ENCODE measurements at places on chromosomes 13 and 19.

- DNase-seq, result no peak
Observed at GRCh38 chr13:64206430-64207225, 2791.0 kb upstream of the PCDH20 start.

DNA sequence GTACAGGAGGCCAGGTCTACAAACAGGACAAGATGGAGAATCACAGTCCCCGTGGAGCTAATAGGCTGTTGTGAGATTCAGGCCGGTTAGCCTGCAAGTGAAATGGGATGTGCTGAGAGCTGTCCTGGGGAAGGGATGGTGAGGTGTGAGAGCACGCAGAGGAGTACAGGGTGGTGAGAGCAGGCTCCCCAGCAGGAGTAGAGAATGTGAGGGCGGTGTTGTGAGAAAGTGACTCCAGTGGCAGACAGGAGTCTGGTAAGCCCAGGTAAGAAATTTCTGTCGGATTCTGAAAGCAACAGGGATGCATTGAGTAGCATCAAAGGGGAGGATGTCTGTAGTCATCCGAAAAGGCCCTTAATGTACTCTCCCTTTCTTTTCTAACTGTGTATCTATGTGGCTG is 50.7 kb upstream of the GPR183 start:
- no peak for DNase-seq

DNA sequence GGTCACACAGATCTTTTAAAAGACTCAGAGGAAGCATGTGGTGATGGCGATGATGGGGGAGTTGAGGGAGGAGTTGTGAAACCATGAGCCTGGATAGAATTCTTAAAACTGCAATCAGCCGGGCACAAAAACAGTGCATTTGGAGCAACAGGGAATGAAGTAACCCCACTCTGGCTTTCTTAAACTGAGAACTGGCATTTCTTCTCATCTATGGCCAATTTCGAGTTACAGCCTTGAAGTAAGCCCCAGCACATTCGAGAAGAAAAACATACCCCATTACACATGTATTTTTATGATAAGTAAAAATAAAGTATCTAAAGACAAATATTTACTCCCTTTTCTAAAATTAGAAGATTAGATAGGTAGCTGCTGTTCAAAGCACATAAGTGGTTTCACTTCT is 70.1 kb downstream of the DCLK1 start:
- no peak for DNase-seq

- no peak for DNase-seq
Observed at GRCh38 chr19:18204394-18205199, 755 bp upstream of the RAB3A start.

DNA sequence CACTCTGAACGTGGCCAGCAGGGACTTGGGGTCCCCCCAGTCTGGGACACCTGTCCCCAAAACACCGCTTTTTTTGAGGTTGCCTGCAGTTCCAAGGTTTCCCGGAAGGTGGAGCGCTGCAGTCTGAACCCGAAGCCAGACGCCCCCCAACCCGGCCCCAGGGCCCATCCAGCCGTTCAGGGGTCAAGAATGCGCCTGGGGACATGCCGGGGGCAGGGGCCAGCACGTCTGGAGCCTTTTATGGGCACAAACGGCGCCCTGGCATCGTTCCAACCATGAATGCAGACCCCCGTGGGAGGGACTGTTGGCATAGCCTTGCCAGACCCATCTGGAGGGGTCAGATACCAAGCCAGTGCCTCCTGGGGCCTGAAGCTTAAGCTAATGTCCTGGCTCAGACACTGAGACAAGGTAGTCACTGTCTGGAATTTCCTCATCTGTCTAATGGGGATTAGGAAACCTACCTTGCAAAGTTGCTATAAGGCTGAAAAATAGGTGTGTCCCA is 6.9 kb downstream of the S1PR5 start:
- no peak for DNase-seq

DNA sequence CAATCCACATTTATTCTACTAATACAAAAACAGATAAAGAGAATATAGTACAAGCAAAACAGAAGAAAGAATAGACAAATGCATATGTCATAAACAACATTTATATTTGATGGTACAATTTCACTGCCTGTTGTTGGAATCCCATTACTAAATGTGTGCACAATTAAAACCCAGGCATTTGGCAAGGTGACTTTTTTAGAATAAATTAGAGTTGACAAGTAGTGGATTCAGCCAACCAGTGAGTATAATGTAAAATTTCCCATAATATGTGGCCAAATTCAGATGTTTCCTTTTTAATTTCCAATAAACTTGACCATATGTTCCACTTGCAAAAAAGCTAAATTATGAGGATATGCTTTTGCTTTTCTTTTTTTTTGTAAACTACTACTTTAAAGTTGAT is 1578.8 kb downstream of the OLFM4 start:
- no peak for DNase-seq

DNA sequence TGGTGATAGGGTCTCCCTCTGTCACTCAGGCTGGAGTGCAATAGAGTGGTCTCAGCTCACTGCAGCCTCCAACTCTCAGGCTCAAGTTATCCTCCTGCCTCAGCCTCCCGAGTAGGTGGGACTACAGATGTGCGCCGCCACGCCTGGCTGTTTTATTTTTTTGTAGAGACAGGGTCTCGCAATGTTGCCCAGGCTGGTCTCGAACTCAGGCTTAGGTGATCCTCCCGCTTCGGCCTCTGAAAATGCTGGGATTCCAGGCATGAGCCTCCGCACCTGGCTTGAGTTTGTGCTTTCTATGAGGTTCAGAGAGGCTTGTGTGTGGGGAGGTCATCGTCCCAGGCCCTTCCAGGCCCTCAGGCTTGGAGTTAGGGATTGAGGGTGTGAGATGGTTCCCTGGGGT is 39.2 kb upstream of the TNFAIP8L1 start:
- no peak for DNase-seq

DNA sequence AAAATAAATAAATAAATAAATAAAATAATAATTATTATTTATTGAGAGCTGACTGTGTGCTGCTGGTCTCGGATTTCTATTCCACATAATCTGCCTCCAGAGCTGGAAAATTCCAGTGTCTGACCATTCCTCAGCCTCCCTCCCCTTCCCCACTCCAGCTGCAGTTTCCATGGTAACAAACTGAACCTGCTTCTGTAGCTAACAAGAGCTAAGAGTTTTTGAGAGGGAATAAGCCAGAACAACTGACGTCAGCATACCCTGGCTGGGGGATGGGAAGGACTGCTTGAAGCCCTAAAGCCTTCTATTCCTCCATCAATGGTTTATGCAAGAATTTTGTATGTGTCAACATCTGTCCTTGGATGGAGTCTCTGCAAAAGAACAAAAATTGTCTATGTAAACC is 26.0 kb upstream of the PEG3 start:
- no peak for DNase-seq

DNA sequence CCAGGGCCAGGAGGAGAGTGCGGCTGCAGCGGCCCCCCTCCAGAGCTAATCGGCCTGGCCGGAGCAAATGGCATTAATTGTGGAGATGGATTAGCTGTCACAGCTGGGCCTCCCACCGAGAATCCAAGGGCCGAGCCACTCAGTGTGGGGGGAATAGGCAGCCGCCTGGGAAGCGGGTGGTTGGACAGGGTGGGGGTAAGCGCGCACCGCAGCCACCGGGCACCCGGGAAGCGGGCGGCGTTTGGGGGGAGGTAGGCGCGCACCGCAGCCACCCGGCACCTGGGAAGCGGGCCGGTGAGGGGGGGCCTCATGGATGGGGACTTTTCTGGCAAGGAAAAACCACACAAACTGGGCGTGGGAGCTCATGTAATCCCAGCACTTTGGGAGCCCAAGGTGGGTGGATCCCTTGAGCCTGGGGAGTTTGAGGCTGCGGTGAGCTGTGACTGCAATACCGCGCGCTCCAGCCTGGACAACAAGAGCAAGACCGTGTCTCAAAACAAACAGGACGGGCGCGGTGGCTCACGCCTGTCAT is 9.7 kb downstream of the R3HDM4 start:
- DNase-seq, result no peak

GRCh38 chr19:43372462-43372861 is 19.0 kb downstream of the CD177 start:
- DNase-seq, result no peak

DNA sequence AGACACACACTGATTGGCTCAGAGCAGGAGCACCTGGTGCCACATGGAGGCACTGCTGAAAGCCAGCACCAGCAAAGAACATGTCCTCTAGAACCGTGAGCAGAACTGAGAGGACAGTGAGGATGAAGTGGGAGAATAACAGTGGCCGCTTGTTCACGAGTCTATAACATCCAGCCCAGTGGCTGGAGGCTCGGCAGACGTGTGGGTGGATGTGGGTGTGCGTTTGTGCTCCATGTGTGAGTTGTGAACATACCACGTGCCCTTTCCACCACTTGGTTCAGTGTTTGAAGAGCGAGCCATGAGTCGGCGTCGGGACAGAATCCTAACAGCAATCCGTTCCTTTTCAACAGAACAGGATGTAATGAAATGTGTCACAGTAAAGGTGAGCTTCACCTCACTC is 113.0 kb downstream of the SOX1 start:
- DNase-seq, result no peak

Data from RCC 7860 (cell line).